ENCODE measurements at places on chromosomes 4 and X.

- DNase-seq, result no peak
These were observed 9.2 kb downstream of the WDR1 start for GRCh38 chr4:10107111-10108091.

GRCh38 chr4:81225252-81225651 lies 10.2 kb upstream of the PRKG2 start:
- no peak for DNase-seq

- DNase-seq, result no peak
These were observed 260.3 kb upstream of the TENM3 start for GRCh38 chr4:181982856-181983255.

DNA sequence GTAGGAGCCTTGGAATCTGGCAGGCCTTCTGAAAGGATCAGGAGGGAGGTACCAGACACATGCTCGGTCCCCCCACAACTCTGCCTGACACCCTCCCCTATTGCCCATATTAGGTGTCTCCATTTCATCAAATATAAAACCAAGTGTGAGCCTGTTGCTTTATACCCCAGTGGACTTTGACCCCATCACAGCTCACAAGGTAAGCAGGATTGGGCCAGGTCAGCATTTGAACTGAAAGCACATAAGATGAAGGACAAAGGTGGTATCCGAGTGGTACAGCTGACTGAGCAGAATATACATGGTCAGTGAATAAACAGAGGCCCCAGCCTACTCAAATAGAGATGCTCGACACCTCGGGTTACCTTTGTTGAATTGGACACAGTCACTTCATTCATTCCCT lies 20.0 kb downstream of the SLC25A43 start:
- DNase-seq, result no peak

GRCh38 chr4:93169966-93170365 lies 658.6 kb upstream of the ATOH1 start:
- DNase-seq, result no peak

- peak; percentile 91 for DNase-seq
These were observed 68.6 kb upstream of the QRFPR start for GRCh38 chr4:121449416-121449815.

- DNase-seq, result no peak
These were observed 17.8 kb upstream of the ARSJ start for GRCh38 chr4:113997206-113997605.

- no peak for DNase-seq
These were observed 57.1 kb downstream of the ADD1 start for GRCh38 chr4:2900741-2901140.

DNA sequence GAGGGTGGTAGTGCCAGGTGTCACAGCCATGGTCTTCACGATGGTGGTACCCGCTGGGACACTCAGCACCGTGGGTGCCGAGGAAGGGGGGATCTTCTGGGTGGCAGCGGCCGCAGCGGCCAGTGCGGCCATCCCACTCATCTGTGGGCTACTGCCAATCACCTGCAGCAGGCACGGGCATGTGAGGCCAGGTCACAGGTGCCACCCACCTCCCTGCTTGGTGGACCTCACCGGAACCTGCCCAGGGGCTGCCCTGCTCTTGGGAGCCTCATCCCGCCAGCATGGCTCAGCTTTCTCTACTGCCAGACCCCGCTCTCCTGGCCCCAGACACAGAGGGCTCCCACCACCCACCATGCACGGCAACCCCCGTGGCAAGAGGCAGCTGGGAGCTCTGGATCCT lies 13.0 kb downstream of the HCFC1 start:
- DNase-seq, result no peak

GRCh38 chrX:53738370-53738906 lies 51.9 kb upstream of the HUWE1 start:
- no peak for DNase-seq

DNA sequence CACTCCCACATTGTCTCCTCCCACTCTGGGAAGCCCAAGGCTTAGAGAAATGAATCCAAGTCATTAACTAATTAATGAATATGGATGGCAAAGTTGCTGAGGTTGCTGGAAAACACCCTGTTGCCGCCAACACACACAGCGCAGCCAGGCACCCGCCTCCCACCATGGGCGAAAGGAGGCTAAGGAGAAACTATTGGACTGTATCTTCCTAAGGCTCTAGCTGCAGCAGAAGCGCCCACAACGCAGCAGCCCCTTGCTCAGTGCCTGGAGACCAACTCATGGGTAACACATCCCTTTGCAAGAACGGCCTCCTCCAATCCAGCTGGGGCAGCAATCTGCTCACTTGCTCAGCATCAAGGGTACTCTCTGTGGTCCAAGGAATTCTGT lies 34.2 kb downstream of the TSC22D3 start:
- DNase-seq, result no peak

Measured in kidney glomerular epithelial cell (primary cell).